ENCODE measurements at places on chromosomes 13 and 19.

- DNase-seq, result no peak
These were observed 32.7 kb downstream of the CLEC17A start for GRCh38 chr19:14615623-14616022.

DNA sequence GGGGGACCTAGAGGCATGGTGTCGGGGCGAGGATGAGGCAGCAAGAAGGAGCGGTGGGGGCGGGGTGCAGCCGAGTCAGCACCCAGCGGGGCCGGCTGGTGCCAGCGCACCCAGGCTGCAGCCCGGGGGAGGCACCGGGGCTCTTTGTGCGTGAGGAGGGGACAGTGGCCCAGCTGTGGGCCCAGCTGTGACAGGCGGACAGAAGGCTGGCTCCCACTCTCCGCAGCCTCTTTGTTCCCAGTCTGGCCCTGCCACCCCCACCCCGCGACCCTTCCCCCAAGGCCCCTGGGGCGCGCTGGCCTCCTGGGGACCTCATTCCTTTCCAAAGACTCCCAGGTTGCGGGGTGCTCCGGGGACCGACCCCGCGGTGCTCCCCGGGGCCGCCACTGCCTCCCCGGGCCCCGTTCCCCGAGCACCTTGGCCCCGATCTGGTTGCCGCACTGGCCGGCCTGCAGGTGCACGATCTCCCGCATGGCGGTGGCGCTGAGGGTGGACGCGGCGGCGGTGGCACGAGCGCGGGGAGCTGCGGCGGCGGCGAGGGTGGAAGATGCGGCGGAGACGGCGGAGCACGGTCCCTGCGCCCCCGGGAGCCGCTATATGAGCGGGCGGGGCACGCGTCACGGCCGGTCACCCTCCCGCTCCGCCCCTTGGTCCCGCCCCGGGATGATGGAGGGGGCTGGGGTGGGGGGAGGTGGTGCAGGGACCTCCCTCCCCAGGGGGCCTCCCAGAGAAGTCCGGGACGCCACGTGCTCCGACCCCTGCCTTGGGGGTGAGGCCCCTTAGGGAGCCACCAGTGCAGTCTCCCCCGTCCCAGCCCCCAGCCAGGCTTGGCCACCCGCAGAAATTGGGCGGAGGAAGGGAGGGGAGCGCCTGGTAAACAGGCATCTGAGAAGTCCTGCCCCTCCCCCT, at the start of gene TUBB4A:
TSS of gene TUBB4A (minus strand) at position 570 of the 909 bp plus-strand sequence. CDS start at position 473, 97 bp downstream.
- no peak for DNase-seq

GRCh38 chr13:113178896-113179167, 20.4 kb downstream of the PROZ start:
- no peak for DNase-seq

DNA sequence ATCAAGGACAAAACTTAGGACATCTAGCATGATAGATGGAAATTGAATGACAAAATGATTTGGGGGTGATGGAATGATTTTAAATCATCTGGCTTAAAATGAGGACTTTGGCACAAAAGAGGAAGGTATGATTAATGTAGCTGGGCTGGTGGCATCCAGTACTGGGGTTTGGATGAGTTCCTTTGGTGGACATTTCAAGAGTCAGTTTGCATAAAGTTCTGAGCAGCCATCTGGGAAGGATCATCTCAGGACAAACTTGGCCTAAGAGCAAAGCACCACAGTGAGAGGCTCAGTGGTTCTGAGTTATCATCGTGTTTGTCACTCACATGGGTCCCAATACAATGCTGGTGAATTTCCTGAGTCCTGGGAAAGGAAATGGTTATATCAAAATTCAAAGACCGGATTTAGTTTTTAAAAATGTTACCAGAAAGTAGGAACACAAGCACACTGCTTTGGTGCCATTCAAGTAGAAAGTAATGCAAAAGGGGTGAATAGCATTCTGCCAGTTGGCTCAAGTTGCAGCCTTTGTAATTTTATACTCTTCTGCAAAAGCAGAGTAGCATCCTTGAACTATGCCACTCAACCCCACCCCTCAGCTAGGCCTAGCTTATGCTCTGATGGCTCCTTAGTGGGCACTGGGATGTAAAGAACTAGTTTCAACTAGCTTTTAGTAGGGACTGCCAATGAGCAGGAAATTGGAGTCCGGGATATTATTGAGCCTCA, 219.0 kb downstream of the COG6 start:
- DNase-seq, result no peak

- no peak for DNase-seq
These were observed 26.2 kb downstream of the CCDC8 start for GRCh38 chr19:46386996-46387712.

- no peak for DNase-seq
These were observed 804 bp downstream of the ZNF708 start for GRCh38 chr19:21328406-21328805.

GRCh38 chr13:53200498-53201453, 172.2 kb downstream of the OLFM4 start:
- no peak for DNase-seq

GRCh38 chr13:50073340-50073739, 58.1 kb downstream of the KCNRG start:
- no peak for DNase-seq

- no peak for DNase-seq
These were observed 8.6 kb upstream of the PEAK3 start for GRCh38 chr19:2290441-2291184.

- no peak for DNase-seq
These were observed 4.0 kb downstream of the P2RY11 start for GRCh38 chr19:10115392-10116084.

GRCh38 chr19:44897835-44898234, 6.8 kb downstream of the TOMM40 start:
- DNase-seq, result no peak

GRCh38 chr13:51557875-51558612, 26.2 kb upstream of the WDFY2 start:
- DNase-seq, result no peak

DNA sequence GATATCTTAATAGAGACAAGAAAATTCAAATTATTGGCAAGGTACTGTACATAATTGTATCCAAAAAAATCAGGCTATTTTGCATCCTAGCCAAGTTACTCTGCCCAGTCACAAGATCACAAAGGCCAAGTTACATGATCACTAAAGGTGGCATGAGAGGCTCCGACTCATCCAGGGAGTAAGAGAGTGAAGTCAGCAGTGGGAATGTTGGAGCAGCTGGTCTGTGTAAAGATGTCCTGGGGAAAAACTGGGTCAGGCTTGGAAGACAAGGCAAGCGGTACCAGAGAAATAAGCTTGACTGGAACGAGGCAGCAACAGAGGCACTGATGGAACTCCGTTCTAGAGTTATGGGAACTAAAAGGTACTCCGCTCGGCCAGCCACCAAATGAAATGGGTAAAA, 50.2 kb upstream of the PSG2 start:
- no peak for DNase-seq

- no peak for DNase-seq
These were observed 36.8 kb upstream of the TM9SF2 start for GRCh38 chr13:99464441-99464949.

DNA sequence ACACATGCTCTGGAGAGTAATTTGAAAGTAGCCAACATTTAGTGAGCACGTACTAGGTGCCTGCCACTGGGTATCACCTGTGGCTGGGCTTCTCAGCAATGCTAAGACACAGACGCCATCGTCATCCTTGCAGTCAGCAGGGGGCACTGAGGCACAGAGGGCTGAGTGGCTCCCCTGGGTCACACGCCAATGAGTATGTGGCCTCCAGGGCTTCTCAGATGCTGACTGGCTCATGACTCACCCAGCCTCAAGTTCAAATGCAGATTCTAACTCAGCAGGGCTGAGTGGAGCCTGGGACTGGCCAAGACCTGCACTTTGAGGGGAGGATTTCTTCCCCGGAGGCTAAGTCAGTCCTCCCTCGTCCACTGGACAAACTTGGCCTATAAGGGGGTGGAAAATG, 115.1 kb upstream of the CACNA1A start:
- no peak for DNase-seq
